Osteocyte (in vitro differentiated cells): ENCODE measurements at places on chromosomes 1 and 21. TPM values are rescaled to one million over a fixed set of nuclear protein-coding genes. Genes with fewer than 3 reads are reported as not detected.
A peak's percentile ranks its signal among the peaks of the same experiment; 100 is the strongest.

Gene TPTE
- not detected in 2 replicates for total RNA-seq

Gene CD1B
- total RNA-seq = not detected in 2 replicates

Gene FCRL1
- total RNA-seq = not detected in 2 replicates

GRCh38 chr1:87981386-87981785, 652.7 kb downstream of the LMO4 start:
- H3K4me3 ChIP-seq = no peak overlapping the region
- no peaks in the 10 kb centered on the region for H3K36me3 ChIP-seq
- H3K27ac ChIP-seq = no peak overlapping the region

DNA sequence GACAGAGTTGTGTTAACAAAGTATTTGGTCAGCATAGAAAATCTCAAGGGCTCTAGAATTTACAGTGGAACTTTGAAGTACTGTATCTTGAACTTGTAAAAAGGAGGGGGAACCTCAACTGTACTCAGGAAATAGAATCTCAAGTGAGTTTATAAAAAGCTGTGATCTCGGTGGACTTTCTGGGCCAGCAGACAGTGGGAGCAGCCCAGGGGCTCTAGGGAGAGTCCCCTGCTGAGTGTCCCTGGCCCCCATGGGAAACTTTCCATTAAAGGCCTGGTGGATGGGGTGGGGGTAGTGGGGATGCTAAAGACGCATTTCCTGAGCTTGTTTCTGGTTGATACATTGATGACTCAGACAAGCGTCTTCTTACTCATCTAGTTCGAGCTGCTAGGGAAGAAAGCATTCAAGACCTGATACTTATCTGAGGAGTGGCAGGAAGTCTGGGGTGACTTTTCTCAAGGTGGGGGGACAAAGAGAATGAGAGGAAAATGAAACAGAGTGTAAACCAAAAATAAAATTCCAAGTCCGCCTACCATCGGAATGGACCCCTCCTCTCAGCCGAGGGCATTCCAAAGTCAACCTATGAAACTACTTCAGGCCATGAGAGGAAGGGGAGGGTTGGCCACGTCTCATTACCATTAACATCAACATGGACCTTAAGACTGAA, 65.5 kb downstream of the NID1 start:
- DNase-seq = no peak
- no peaks in the 10 kb centered on the region for H3K27me3 ChIP-seq
- no peak overlapping the region for H3K4me3 ChIP-seq
- peaks cover 16% of the 10 kb centered on the region for H3K4me1 ChIP-seq
- peak overlapping the region; percentile 85 for H3K27ac ChIP-seq

GRCh38 chr21:39182484-39183271, 573 bp downstream of the PSMG1 start:
- no peaks in the 10 kb centered on the region for H3K27me3 ChIP-seq
- peak overlapping the region; percentile 98 for H3K27ac ChIP-seq
- DNase-seq = no peak
- H3K4me3 ChIP-seq = peak overlapping the region; percentile 97
- H3K36me3 ChIP-seq = peaks cover 25% of the 10 kb centered on the region
- H3K4me1 ChIP-seq = peaks cover 39% of the 10 kb centered on the region

Gene AADACL4
- not detected in 2 replicates for total RNA-seq

Gene KCNE2
- total RNA-seq = 0.56 TPM in 1 of 2 replicates, not detected in the other

DNA sequence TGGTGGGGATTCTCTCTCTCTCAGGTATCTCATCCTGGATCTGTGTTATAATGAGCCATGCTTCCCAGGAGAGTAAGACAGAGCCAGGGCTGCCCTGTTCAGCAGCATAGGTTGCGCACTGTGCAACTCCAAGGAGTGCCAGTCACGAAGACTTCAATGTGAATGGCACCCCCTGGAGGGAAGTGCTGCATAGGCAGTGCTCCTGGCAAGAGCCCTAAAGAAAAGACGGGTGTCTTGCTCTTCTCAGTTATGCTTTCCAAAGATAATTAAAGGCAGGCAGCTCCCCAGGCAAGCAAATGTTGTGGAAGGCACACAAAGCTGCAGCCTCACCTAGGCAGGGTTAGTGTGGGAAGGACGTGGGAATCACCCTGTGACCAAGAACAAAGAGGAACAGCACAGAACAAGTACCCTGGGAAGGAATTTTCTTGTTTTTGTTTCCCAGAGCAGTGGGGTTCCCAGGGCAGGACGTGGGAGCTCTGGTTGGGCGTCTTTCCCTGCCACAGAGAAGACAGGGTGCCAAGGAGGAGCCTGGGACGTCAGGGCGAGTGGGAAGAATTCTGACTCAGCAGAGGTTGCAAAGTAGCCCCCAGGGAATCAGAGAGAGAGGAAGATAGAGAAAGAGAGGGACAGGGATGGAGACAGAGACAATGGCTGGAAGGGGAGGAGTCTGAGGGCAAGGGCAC, 120.9 kb downstream of the KCNN3 start:
- H3K27me3 ChIP-seq = peaks cover 84% of the 10 kb centered on the region
- H3K27ac ChIP-seq = no peak overlapping the region
- H3K36me3 ChIP-seq = no peaks in the 10 kb centered on the region
- no peak for DNase-seq
- H3K4me3 ChIP-seq = no peak overlapping the region
- peaks cover 15% of the 10 kb centered on the region for H3K4me1 ChIP-seq

- no peak for DNase-seq
- H3K27ac ChIP-seq = no peak overlapping the region
- H3K4me1 ChIP-seq = no peaks in the 10 kb centered on the region
- no peaks in the 10 kb centered on the region for H3K27me3 ChIP-seq
- peaks cover 1% of the 10 kb centered on the region for H3K36me3 ChIP-seq
These were observed 81.5 kb downstream of the SCMH1 start for GRCh38 chr1:41160498-41161110.

- H3K27me3 ChIP-seq = no peaks in the 10 kb centered on the region
- H3K4me3 ChIP-seq = no peak overlapping the region
- H3K4me1 ChIP-seq = peaks cover 6% of the 10 kb centered on the region
- DNase-seq = no peak
- no peak overlapping the region for H3K27ac ChIP-seq
These were observed 33.4 kb upstream of the PRKACB start for GRCh38 chr1:84110629-84111028.

DNA sequence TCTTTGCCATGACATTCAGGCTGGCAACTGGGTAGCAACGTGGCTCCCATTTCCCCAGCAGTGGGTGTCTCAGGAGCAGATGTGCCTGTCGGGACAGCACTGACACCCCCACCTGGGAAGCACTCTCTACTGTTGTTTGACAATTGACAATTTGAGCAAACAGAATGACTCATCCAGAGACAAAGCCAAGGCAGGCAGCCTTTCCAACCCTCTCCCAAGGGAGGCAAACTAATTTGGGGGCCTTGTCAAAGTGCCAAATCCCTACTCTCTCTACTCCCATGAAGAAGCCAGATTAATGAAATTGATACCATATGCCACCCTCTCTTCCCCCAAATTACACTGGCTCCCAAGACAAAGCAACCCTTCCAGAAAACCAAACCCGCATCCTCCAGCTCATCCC, 65.6 kb downstream of the GRIK3 start:
- no peak overlapping the region for H3K27ac ChIP-seq
- no peaks in the 10 kb centered on the region for H3K27me3 ChIP-seq
- no peak overlapping the region for H3K4me3 ChIP-seq
- no peak for DNase-seq

DNA sequence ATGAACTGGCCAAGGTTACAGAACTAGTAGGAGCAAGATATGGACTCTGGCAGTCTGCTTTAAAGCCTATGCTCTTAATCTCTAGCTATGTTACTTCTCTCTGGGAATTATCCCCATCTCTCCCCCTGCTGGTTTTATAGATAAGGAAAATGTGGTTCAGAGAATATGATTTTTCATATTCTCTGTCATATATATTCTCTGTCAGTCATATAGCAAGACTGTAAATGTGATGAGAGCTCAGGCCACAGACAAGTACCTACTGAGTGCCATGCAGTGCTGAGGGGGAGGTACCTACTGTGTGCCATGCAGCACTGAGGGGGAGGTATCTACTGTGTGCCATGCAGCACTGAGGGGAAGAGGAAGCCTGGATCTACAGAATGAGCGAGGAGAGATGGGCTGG, 220.3 kb upstream of the FGGY start:
- H3K27ac ChIP-seq = no peak overlapping the region
- H3K4me3 ChIP-seq = no peak overlapping the region
- no peaks in the 10 kb centered on the region for H3K36me3 ChIP-seq
- no peaks in the 10 kb centered on the region for H3K27me3 ChIP-seq
- peaks cover 15% of the 10 kb centered on the region for H3K4me1 ChIP-seq

DNA sequence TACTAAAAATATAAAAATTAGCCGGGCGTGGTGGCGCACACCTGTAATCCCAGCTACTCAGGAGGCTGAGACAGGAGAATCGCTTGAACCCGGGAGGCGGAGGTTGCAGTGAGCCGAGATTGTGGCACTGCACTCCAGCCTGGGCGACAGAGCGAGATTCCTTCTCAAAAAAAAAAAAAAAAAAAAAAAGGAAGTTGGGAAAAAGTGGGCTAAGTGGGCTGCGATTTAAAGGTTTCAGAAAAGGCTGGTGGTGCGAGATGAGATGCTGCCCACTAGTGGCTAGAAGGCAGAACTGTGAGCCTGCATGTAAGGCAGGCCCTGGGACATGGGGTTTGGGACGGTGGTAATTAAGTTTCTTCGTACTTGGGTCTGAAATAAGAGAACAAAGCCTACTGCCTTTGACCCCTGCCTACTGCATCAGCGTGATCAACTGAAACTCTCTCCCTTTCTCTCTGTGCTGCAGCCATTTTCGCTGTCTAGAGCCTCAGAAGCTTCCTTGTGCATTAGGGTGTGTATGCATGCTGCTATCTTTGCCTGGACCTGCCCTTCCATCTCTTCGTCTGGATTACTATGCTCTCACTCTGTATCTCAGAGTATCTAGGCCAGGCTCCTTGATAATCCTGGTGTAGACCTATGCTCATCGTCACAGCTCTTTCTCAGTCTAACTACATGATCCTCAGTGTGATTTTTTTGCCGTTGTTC, 12.4 kb downstream of the FMOD start:
- H3K36me3 ChIP-seq = no peaks in the 10 kb centered on the region
- H3K4me3 ChIP-seq = no peak overlapping the region
- no peak overlapping the region for H3K27ac ChIP-seq
- no peak for DNase-seq
- peaks cover 52% of the 10 kb centered on the region for H3K27me3 ChIP-seq

Gene NBPF10
- 5.1 and 5.3 TPM in 2 replicates for total RNA-seq

- H3K4me3 ChIP-seq = no peak overlapping the region
- no peak overlapping the region for H3K27ac ChIP-seq
These were observed 576.1 kb upstream of the ZRANB2 start for GRCh38 chr1:71656902-71657301.

Gene S1PR1
- total RNA-seq = 0.31 TPM in 1 of 2 replicates, not detected in the other

Gene FAM72B
- 1.7 and 2.5 TPM in 2 replicates for total RNA-seq

Gene IL10
- total RNA-seq = not detected in 2 replicates

Gene LHX8
- total RNA-seq = not detected in 2 replicates

Gene SYPL2
- total RNA-seq = 0.59 and 1.1 TPM in 2 replicates

Gene LCE3E
- total RNA-seq = not detected in 2 replicates

Gene ZBTB8B
- total RNA-seq = 0.08 and 0.10 TPM in 2 replicates

Gene SLC6A17
- 1.5 and 1.6 TPM in 2 replicates for total RNA-seq

DNA sequence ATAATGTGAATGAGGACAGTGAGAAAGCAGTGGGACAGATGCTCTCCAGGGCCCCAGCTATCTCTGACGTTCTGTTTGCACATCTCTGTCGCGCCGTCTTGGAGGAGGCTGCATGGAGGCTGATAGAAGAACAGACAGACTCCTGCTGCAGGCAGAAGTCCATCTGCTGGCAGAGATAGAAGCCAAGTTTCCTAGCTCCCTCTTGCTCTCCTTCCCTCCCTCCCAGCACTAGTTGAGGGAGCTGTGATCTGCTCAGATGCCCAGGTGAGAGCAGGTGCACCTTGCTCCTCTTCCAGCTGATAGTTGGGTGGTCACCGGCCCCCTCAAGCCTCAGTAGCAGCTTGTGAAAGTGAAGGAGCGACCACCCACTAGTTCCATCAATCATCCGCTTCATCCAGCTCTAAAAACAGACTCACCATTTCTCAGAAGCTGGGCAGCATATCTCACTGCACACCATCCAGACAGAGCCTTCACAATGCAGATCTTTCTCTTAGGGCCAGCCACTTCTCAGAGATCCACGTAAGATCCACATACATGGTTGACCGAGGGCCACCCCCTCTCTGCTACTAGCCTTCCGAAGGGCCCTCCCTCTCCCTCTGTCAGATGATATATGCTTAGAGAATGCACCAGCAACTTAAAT, 12.9 kb downstream of the LRRN2 start:
- H3K4me3 ChIP-seq = no peak overlapping the region
- H3K27me3 ChIP-seq = peaks cover 17% of the 10 kb centered on the region
- no peaks in the 10 kb centered on the region for H3K4me1 ChIP-seq
- no peaks in the 10 kb centered on the region for H3K36me3 ChIP-seq

DNA sequence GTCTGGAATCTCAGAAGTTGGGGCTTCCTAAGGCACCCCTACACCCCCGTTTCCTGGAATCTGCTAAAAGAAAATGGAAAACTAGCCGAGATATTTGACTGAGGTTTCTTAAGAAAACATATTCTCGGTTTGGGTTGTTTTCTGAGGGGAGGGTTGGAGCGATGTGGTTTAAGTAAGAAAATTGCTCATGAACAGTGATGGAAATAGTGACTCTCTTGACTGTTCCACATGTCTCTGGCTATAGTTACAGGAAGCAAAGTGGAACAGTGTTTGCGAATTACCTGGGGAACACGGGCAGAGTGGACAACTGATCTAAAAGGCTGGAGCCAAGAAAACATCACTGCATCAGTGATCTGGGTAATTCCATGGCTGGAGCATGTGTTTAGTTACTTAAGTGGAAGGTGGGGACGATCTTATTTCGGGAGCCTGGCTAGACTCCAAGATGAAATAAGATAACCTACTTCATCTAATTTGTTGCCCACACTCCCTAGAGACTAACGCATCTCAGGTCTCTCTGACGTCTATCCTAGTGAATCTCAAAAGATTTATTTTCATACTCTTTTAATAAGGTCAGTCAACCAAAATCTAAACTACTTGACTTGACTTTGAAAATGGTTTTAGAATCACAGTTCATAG, 92.4 kb downstream of the KCNJ15 start:
- peak overlapping the region; percentile 93 for H3K27ac ChIP-seq
- peak overlapping the region; percentile 52 for H3K4me3 ChIP-seq
- no peaks in the 10 kb centered on the region for H3K36me3 ChIP-seq
- no peak for DNase-seq
- H3K4me1 ChIP-seq = peaks cover 54% of the 10 kb centered on the region
- H3K27me3 ChIP-seq = no peaks in the 10 kb centered on the region

Gene CBS
- total RNA-seq = 92.1 and 95.5 TPM in 2 replicates

Gene MAP3K21
- total RNA-seq = 0.11 TPM in 1 of 2 replicates, not detected in the other

DNA sequence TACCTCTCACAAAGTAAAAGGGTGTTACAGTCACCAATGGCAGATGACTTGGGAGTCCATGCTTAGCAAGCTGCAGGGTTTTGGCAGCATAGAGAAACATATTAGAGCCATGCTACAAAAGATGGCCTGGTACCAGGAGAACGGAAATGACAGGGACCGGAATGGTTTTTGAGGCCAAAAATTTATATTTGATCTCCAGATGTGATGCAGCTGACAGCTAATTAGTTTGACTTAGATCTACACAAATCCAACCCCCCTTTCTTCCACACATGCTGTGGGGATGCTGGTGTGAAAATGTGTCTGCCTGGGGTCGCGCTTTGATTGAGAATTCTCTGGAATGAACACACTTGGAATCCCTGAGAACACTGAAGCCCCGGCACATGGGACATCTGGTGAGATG, 26.5 kb downstream of the SYF2 start:
- no peaks in the 10 kb centered on the region for H3K36me3 ChIP-seq
- H3K27me3 ChIP-seq = peaks cover 39% of the 10 kb centered on the region
- DNase-seq = no peak
- H3K4me1 ChIP-seq = peaks cover 5% of the 10 kb centered on the region
- no peak overlapping the region for H3K4me3 ChIP-seq
